Stimulated activated CD4-positive, alpha-beta T cell treated with anti-CD3 and anti-CD28 coated beads, TNF-alpha, amount 100 ng/mL, for 48 hours (primary cell): ENCODE measurements at places on chromosomes 16 and 17.

GRCh38 chr16:66844342-66845079 lies at the start of gene CA7:
Gene CA7 (plus strand): TSS chr16:66844414. CDS start chr16:66844488, 74 bp downstream.
- no peak for DNase-seq

DNA sequence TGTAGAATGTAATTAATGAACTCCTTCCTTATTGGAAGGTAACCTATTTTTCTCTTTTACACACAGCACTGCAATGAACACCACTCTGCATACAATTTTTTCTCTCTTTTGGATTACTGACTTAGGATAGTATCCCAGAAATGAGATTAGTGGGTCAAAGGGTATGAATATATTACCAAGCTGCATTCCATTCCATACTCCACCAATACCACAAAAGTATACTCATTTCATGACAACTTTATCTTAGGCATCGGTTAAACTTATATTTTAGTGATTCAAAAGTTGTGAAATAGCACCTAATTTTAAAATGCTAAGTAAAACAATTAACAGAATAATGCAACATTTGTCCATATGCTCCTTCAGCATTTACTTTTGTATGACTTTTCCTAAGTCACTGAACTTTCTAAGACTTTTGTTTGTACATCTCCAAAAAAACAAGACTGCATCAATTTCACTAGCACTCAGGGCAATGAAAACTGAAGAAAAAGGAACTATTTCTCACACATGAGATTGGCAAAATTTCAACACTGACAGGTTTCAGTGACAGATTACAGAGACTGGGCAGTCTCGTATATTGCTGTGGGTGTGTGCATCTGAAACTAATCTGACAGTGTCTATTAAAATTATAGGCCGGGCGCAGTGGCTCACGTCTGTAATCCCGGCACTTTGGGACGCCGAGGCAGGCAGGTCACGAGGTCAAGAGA lies 32.1 kb downstream of the HELZ start:
- DNase-seq, result no peak

DNA sequence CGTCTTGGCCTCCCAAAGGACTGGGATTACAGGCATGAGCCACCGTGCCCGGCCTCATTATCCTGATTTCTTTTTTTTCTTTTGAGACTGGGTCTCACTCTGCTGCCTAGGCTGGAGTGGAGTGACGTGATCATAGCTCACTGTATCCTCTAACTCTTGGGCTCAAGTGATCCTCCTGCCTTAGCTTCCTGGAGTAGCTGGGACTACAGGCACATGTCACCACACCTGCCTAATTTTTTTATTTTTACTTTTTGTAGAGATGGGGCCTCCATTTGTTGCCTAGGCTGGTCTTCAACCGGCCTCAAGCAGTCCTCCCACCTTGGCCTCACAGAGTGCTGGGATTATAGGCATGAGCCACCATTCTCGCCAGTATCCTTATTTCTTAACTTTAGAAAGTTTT lies 3.5 kb downstream of the TENT4B start:
- DNase-seq, result no peak

GRCh38 chr17:80030730-80031410 lies 4.8 kb downstream of the TBC1D16 start:
- no peak for DNase-seq

DNA sequence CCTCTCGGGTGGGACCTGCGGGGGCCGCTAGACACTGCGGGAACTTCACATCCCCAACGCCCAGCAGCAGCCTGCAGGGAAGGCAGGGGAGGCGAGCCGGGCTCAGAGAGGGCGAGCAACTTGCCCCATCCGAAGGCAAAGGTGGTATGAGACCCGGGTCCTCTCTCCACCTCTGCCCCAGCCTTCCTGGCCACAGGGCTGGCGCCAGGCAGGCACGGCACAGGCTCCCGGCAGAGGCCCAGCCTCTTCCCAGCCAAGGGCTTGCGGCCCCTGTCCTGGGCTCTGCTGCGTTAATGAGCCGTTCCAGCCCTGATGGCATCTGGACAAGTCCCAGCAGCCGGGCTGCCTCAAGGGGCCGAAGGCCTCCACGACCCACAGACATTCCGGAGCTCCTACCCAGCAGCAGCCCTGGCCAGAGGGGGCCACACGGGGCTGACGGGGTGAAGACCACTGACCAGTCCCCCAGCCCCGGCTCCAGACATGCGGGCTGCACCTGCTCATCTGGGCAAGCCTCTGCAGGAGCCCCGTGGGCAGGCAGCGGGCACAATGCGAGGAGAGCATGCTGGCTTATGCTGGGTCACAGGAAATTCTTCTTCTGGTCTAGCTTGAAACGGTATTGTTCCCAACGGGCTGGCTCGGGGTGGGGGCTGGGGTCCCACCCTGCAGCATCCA lies 1.2 kb upstream of the HS3ST6 start:
- no peak for DNase-seq

DNA sequence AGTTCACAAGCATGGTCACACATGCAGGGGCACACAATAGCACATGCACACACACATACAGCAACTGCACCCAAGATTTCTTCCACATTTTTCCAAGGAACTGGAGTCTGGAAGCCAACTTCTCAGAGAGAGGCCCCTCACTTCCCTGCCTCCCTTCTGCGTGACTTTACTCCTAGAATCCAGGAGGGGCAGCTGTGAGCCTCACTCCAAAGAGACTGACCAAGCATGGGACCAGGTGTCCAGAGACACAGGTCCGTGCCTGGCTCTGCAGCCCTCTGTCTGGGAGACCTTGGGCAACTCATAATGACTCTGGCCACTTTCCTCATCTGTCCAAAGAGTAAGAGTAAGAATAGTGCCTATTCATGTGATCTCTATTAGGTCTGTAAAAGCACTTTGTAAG lies 104.7 kb upstream of the TMEM132E start:
- no peak for DNase-seq

DNA sequence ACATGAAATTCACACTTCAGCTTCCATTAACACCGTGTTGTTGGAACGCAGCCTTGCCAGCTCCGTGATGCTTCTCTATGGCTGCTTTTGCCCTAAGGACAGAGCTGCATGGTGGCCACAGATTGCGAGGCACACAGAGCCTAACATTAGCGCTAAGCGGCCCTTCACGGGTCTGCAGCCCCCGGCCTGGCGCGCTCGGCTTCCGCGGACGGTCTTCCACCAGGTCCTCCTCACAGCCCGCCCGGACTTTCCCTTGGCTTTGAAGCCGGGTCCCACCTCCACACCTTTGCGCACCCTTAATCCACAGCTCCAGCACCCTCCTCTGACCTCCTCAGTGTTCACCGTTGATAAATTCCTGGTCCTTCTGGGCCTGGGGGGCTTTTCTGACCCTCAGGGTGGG lies 19.6 kb downstream of the SCGB1C2 start:
- DNase-seq, result no peak

DNA sequence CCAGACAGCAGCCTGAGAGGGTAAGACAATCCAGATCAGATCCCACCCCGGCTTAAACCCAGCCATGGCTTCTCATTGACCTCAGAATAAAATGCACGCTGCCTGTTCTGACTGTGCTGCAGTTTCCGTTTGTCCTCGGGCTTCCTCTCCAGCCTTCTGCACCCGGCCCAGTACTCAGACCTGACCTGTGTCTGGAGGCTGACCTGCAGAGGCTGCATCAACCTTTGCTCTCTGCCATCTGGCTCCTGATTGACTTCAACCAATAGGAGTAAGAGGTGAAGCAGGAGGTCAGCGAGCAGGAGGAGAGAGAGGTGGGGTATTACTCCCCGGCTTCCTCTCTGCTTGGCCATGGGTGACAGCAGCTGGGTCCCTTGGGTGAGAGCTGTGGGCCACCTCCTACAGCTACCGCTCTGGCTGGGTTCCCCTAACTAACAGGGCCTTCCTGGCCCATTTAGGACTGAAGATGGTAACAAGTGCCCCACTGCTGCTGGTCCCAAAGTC lies 46.7 kb downstream of the C16orf82 start:
- no peak for DNase-seq

GRCh38 chr17:48478224-48479013 lies 48.4 kb upstream of the SKAP1 start:
- no peak for DNase-seq

DNA sequence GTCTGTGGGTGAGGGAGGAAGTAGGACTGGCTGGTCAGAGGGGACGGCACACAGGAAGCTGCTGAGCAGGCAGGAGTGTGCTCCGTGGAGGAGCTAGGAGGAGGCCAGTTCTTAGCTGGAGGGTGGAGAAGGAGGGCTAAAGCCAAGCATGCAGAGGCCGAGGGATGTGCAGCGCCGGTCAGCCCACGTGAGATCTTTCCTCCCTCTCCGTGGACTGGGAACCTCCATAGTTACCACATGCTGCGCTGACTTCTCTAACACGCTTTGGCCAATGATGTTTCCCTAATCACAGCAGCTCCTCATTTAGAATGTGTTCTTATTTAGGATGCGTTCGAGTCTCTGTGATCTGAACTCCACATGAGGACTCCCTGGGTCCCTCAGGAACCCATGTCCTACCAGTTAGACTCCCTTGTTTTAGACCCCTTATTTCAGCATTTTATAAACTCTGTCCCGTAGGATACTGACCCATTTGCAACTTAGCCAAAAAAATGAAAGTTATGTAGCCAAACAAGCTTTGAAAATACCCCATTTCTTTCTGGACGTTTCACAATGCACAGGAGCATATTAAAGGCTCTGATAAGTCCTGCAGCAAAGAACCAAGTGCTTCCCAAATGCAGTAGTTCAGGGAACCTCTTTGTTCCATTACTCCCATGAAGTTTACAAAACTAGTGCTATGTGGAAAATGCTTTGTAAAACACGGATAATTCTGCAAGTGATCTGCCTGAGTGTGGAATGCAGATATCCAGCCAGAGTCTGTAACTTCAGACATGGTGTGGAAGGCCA lies 51.4 kb downstream of the IRF8 start:
- DNase-seq, result no peak

DNA sequence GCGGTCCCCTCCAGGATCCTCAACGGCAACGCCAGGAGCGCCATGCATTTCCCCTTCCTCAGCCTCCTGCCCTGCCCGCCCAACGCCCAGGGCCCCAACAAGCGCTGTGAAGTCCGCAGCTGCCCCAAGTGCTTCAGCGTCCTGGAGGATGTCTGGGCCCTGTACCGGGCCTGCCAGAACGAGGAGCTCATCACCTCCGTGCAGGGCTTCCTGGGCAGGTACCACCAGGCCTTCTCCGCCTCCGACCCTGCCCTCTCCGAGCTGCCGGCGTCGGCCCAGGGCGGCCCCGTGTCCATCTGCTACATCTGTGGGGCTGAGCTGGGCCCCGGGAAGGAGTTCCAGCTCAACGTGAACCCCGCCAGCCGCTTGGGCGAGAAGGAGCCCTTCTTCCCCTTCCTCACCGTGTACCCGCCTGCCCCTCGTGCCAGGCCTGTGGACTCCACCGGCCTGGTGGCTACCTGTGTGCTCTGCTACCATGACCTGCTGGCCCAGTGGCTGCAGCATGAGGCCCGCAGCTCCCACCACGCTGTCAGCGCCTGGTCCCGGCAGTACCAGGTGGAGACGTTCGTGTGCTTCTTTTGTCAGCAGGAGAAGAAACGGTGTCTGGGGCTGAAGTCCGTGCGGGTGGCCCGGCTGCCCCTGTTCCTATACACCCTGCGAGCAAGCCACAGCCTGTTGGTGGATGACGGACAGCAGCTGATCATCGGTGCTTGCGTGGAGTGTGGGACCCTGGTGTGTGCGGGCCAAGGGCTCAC lies 58.9 kb upstream of the CIBAR2 start:
- DNase-seq, result no peak

GRCh38 chr16:17299790-17300189 lies 171.0 kb downstream of the XYLT1 start:
- DNase-seq, result no peak

GRCh38 chr16:2237493-2238149 lies 1.4 kb downstream of the DNASE1L2 start:
- no peak for DNase-seq

DNA sequence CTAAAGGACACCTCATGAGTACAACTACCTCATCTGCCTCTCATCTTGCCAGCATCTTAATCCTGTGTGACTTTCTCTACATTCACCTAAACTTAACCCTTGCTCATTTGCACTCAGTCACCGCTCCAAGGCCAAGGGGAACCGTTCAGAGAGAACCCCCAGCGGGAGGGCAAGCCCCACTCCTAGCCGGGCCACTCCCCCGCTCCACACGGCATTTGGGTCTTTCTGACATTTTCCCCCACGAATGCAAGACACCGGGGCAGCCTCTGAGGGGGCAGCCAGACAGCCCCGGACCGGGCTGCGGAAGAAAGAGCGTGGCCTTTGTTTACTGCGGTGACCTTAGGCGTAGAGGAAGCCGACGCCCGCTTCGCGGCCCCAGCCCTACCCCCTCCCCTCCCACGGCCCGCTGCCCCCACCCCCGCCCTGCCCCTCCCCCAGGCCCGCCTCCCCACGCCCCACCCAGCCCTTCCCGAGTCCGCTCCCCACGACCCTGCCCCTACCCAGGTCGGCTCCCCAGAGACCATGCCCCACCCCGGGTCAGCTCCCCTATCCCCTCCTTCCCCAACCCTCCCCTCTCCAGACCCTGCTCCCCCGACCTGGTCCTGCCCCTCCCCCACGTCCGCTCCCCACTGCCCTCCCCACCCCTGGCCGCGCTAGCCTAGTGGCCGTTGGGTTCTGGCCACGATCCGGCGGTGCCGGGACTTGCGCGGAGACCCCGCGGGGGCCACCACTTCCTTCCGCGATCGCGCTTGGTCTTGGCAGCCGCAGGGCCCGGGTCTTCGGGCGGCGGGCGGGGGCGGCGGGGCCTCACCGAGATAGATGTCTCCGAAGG lies 789 bp downstream of the CSNK1D start:
- no peak for DNase-seq

GRCh38 chr16:83968306-83968851 lies 335 bp downstream of the NECAB2 start:
- no peak for DNase-seq

GRCh38 chr16:6428861-6429260 lies 903.8 kb upstream of the RBFOX1 start:
- DNase-seq, result no peak

DNA sequence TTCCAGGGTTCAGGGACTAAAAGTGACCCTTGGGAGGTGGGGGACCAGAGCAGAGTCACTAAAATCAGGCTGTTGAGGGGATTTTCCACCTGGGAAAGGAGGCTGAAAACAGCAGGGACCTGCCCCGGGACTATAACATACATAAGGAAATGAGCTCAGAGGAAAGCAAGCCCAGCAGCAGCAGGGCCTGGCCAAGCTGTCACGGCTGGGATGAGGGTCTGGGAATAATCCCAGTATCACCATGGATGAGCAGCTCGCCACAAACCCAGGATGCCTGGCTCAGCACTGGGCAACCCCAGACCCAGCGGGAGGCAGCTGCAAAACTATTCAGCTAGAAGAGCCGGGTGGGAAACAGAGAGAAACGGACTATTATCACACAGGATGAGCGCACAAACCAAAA lies 72.4 kb downstream of the RPH3AL start:
- DNase-seq, result no peak
